ENCODE measurements at places on chromosomes 2 and 18. TPM values are rescaled to one million over a fixed set of nuclear protein-coding genes. Genes with fewer than 3 reads are reported as not detected.

Gene CFLAR
- total RNA-seq = 214 TPM

Gene ANKRD44
- total RNA-seq = 101 TPM

Gene WDCP
- 17.6 TPM for total RNA-seq

Gene TDRD15
- not detected for total RNA-seq

Gene TGFA
- total RNA-seq = 0.64 TPM

Gene RAD51AP2
- not detected for total RNA-seq

Gene TEKT4
- total RNA-seq = not detected

Gene SERPINB13
- not detected for total RNA-seq

Gene PLGLB1
- not detected for total RNA-seq

Gene ACTG2
- not detected for total RNA-seq

Gene CLEC4F
- not detected for total RNA-seq

Gene CDCA7
- total RNA-seq = 74.7 TPM

Gene ZNF892
- total RNA-seq = 3.1 TPM

Gene COL4A3
- total RNA-seq = not detected

Gene TACR1
- total RNA-seq = not detected

Gene LAMA3
- total RNA-seq = 0.05 TPM

Gene ITGAV
- 5.0 TPM for total RNA-seq

Gene DSG4
- not detected for total RNA-seq

Gene CD226
- total RNA-seq = 19.9 TPM

Gene DYNAP
- total RNA-seq = not detected

Gene CHMP1B
- total RNA-seq = 23.2 TPM

Gene CD302
- total RNA-seq = 0.48 TPM

Gene GAREM2
- 1.1 TPM for total RNA-seq

Gene REG1B
- not detected for total RNA-seq

Gene G6PC2
- total RNA-seq = not detected

Gene GAL3ST2
- not detected for total RNA-seq

Gene PROC
- not detected for total RNA-seq

Gene OST4
- 257 TPM for total RNA-seq

Gene ZNF385B
- not detected for total RNA-seq

Gene NPAS2
- total RNA-seq = 5.9 TPM

Gene PPP1R1C
- total RNA-seq = not detected

Gene EML6
- total RNA-seq = 0.38 TPM

Gene PCARE
- not detected for total RNA-seq

Gene THSD7B
- not detected for total RNA-seq

Gene UGT1A8
- total RNA-seq = not detected

Gene AMER3
- total RNA-seq = not detected

Gene HSBP1L1
- 14.2 TPM for total RNA-seq

Gene KRTCAP3
- total RNA-seq = 5.0 TPM

Gene RGPD3
- 0.20 TPM for total RNA-seq

Gene POTEC
- total RNA-seq = not detected

All from activated naive CD4-positive, alpha-beta T cell treated with anti-CD3 and anti-CD28 coated beads for 36 hours (primary cell).